Left kidney (tissue), 8 donors: ENCODE measurements at places on chromosomes 5 and 9.

GRCh38 chr5:177982072-177982727 is 13.8 kb downstream of the PROP1 start:
- no peak for DNase-seq

GRCh38 chr5:163509291-163509951 is 4.0 kb downstream of the MAT2B start:
- DNase-seq = no peak

GRCh38 chr9:6876195-6876894 is 118.6 kb downstream of the KDM4C start:
- no peak for DNase-seq

- no peak for DNase-seq
Observed at GRCh38 chr5:94192658-94193391, 425.6 kb downstream of the KIAA0825 start.

GRCh38 chr5:96151891-96152290 is 190.2 kb upstream of the ELL2 start:
- no peak for DNase-seq

DNA sequence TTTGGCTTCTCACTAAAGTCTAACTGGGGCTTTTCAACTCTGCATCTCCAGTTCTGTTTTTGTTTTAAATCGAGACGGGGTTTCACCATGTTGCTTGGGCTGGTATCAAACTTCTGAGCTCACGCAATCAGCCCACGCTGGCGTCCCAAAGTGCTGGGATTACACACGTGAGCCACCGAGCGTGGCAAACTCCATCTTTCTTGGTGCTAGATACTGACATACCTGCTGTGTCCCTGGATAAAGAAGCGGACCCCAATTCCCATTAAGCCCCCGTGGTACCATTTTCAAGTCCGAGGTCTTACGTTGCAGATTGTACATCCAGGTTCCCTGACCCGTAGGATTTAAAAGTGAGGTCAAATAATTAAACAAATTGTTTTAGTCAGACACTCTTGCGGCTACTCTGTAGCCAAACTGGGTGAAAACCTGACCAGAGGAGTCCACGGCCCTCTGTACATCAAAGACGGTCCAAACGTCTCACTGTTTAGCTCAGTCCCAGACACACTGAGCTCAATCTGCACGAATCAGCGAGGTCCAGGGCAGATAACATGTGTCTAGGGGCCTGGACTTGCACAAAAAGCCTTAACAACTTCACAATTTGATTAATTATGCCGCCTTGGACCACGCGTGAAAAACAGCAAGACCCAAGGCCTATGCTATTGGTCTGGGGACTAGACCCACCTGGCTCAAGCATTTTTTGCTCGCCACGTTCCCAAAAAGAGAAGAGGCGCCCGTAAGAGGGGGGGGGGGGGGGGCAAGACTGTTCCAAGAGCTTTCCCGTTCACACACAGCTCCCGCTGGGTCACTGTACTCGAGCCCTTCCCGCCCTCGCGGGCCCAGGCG is 727 bp upstream of the DNAJA1 start:
- DNase-seq = peak; percentile 18

- no peak for DNase-seq
Observed at GRCh38 chr5:6000867-6001266, 377.5 kb downstream of the MED10 start.

DNA sequence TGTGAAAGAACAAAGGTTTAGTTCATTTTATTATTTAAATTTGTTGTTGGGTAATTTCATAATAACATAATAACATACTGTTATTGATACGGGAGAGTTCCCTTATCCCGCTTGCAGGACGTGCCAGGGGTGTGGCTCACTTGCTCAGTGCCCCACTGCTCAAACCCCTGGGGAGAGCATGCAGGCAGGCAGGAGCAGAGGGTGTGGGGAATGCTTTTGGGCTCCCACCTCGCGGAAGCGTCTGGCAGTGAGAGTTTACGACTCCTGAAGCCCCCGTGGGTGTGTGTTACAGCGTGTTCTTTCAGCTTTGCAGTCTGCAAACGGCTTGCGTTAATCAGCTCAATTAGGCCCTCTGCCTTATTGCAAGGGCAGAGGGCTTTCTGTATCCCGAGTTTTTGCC is 675.9 kb downstream of the SEMA5A start:
- no peak for DNase-seq

DNA sequence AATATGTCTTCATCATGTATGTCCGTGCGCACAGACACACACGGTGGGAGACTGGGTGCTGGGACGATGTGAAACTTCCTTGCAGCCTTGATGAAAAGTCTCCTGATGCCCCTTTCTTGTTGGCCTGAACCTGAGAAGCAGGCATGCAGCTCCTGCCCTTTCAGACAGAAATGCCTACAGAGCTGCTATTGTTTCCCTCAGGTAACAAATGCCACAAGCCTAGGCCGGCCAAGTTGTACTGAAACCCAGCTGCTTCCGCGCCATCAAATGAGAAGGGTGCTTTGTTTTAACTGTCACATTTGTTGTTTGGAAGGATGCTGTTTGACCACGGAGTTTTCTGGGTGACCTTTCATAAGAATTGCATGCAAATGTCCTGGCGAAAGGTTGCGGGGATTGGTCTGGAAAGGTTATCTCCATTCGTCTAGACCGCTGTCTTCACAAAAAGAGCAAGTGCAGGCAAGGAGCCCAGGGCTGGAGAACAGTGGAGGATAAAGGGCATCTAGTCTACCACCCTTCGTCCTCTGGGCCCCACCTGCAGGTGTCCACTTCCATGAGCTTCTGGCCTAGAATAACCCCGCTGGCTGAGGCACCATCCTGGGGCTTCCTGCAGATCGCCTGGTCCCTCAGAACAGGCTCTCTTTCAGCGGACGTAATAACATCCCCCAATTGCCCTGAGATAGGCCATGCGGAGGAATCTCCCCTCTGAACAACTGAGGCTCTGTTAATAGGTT is 197.2 kb downstream of the SEMA6A start:
- no peak for DNase-seq

GRCh38 chr9:97518166-97518908 is 16.9 kb downstream of the TMOD1 start:
- no peak for DNase-seq
